ENCODE measurements at places on chromosomes 4 and X. TPM values are rescaled to one million over a fixed set of nuclear protein-coding genes. Genes with fewer than 3 reads are reported as not detected.

SPON2 gene
- total RNA-seq = 9.4 TPM

- ATAC-seq = no peak
Measured at GRCh38 chrX:149286940-149287349, 218.2 kb downstream of the IDS start.

SMIM10 gene
- 0.84 TPM for total RNA-seq

DNA sequence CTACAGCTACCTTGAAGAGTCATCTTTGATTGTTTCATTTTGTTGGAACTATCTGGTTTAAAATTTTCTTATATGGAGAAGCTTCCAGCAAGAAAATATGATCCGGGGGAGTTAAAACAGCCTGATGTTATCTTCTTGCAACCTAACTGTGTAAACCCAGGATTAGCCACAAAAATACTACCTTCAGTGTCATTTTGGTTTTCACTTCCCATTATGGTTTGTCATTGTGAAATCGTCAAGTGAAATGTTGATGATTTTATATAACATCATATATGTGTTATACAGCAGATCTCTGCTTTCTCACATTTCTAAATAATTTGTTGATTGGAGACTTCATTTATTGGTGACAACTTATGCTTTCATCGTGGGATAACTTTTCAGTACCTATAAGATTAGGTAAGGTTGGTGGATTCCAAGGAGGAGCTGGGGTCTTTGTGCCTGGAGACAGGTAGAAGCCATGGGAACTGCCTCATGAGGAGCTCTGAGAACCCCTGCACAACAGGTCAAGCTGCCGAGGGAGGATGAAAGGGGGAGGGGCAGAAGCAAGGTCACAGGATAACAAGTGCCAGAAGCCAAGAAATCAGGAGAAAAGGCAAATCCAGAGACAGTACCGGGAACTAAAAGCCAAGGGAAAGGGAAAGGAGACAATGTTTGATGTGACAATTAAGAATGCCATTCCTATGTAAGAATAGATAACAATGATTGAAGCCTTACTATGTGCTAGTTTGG, 7.2 kb downstream of the ARHGAP24 start:
- no peak for ATAC-seq

- no peak for ATAC-seq
Measured at GRCh38 chr4:114654592-114654991, 56.0 kb downstream of the UGT8 start.

- ATAC-seq = no peak
Measured at GRCh38 chr4:43374216-43374751, 481.8 kb downstream of the GRXCR1 start.

DNA sequence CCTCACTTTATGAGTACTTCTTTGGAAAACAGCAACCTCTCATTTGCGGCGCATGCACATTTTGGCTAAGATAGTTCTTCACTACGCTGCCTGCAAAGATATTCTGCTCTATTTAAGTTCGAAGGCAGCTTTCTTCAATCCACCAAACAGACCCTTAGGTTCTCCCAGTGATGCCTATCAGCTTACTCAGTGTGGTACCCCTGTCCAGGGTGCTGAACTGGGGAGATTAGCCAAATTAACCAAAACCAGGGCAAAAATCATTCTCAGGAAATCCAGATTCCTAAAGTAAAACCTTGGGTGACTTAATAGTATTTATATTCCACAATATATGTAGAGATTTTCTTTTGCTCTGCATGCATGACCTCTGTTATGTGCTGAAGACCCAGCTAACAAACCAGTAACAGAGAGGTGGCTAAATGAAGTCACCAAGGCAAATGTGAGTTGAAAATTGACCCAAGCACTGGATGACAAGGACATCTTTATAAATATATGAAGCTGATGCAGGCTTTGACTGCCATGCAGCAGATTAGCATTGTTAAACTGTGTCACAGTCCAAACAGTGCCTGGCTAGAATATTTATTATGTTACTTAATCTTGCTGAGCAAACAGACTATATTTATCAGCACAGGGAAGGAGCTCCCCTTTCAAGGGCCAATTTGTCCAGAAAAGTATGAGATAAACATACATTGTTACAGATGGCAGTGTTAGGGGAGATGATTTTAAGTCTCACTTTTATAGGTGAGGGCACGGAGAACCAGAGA, 418.2 kb downstream of the STIM2 start:
- no peak for ATAC-seq

DNA sequence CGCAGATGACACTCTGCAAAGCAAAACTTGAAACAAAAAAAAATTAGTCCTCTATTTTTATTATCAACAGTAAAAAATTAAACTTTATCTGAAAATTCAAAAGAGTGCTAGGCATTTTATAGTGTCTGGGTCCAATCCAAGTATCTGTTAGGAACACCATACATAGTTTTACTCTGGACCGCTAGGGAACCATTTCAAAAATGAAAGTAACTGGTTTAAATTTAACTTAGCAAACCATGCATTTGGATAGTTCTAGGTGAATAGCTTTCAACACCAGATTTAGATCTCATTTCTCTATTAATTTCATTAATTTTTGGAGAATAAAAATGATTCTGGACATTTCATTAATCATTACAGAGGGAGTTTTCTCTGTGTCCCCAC, 1.2 kb downstream of the KLKB1 start:
- no peak for ATAC-seq

DNA sequence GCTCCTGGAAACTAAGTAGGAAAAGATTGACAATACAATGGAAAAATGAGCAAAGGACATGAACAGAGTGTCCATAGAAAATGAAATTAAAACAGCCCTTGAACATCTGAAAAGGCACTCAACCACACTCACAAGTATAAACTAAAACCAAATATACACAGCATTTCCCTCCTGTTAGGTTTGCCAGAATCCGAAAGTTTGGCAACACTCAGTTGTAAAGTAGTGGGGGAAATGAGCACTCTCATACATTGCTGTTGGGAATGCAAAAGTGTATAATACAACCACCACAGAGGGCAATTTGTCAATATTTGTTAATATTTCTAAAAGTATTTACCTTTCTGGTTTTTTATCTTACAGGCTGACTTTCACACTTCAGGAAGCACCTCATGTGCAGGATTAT, 84.2 kb upstream of the TMEM164 start:
- no peak for ATAC-seq

- peak; percentile 48 for ATAC-seq
Measured at GRCh38 chrX:15301924-15302323, 13.5 kb downstream of the ASB11 start.

DNA sequence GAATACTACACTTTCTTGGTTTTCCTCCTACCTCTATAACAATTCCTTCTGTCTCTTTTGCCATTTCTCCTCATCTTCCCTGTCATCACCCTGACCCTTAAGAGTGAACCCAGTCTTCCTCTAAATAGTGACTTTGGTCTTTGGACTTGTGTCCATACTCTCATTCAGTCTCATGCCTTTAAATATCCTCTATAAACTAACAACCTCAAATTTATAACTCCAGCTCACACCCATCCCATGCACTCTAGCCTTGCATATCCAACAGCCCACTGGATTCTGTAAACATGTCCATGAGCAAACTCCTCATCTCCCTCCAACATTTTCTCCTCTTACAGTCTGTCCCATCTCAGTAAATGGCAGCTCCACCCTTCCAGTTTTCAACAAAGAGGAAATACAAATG, 15.0 kb downstream of the BCLAF3 start:
- no peak for ATAC-seq

DNA sequence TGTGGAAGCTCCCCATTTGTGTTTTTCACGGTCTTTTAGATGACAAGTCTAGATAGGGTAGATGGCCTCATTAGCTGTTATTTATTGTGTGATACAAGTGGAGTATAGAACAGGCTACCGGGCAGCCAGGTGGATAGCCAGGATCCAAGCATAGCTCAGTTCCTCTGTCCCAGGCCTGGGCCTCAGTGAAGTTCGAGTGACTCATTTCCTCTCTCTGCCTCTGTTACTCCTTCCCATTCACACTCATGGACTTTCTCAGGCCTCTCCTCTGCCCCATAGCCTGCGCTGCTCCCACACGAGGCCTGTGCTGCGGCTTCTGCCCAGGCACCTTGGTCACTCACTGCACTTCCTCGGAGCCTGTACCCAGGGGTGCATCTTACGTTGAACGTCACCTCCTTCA, 54.5 kb downstream of the TENM3 start:
- ATAC-seq = no peak

CSAG3 gene
- not detected for total RNA-seq

GRCh38 chr4:89000844-89001360, 56.1 kb downstream of the FAM13A start:
- ATAC-seq = peak; percentile 64

DNA sequence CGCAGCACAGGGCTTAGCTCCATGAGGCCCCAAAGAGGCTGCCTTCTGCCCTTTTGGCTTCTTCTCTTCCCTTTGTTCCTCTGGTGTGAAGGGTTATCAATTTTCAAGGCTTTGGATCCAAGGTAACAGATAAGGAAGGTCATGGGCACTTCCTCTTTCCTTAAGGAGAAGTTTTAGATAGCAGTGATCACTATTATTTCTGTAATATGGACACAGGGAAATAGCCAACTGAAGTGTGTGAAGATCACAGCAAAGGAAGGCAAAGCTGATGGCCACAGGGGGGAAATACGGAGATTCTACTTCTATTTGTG, 366.8 kb downstream of the UNC5C start:
- no peak for ATAC-seq

GRCh38 chr4:30395902-30396301, 324.3 kb upstream of the PCDH7 start:
- ATAC-seq = no peak

DNA sequence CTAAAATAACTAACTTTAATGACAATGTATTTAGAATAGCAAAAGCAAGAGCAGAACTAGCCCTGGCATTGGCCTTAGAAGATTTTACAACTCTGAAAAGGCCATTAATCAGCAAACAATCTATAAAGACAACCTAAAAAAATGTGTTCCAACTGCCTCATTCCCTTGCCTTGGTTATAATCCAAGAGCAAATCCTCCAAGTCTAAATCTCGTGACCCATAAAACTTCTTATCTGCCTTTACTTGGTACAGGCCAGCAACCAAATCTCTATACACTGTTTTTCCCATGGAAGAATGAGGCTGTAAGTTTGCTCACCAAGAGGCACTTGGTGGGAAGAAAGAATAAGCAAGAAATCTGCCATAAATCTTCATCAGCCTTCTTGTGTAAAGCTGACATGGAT, 175.3 kb upstream of the MID1 start:
- ATAC-seq = no peak

DNA sequence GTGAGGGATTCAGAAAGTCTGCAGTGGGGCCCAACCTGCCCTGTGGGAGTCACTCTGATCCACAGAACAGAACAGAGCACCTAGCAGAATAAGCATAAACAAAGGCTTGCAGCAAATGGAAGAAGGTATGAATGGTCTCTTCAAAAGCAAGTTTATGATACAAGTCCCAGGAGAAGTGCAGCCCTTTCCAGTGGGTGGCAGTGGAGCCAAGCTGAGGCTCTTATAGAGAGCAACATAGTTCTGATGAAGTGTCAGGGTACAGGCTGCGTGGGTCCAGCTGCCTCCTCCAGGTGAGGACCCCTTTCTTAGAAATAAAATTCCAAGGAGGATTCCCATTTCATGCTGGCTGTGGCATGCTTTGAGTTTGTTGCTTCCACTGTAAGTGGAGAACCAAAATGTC, 88.8 kb upstream of the PAK3 start:
- no peak for ATAC-seq

DNA sequence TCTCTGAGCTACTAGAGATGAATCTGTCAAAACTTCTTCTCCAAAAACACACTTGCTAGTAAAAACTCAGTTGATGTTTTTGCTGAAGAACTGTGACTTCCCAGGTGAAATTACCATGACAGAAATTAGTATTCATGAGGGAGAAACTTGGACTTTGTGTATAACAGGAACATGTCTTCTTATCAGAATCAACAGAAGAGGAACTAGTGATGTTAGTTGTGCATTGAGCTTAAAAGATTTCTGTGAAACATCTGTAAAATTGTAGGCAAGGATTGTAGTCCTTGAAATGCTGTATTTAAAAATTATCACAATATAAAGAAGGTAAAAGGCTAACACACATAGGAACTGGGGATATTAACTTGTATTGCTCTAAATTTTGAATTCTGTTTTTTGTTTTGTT, 11.3 kb downstream of the FAM241A start:
- ATAC-seq = no peak

FABP2 gene
- total RNA-seq = not detected

GRCh38 chr4:79650794-79651431, 242.9 kb upstream of the GK2 start:
- peak; percentile 92 for ATAC-seq

PDCL2 gene
- 0.28 TPM for total RNA-seq

DNA sequence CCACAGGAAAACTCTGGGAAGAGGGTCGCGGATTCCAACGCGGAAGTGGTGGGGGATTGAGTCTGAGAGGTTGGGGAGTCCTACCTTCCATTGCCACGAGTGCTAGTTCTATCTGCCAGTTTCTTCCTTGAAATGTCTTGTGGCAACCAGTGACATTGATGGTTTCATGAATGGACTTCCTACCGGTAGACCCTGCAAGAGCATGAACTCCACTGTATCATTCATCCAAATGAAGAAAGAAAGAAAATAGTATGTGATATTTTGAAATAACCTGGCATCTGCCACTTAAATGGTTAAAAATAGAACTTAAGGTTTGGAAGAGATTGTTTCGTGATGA, 1.1 kb upstream of the SLC10A7 start:
- ATAC-seq = no peak

DNA sequence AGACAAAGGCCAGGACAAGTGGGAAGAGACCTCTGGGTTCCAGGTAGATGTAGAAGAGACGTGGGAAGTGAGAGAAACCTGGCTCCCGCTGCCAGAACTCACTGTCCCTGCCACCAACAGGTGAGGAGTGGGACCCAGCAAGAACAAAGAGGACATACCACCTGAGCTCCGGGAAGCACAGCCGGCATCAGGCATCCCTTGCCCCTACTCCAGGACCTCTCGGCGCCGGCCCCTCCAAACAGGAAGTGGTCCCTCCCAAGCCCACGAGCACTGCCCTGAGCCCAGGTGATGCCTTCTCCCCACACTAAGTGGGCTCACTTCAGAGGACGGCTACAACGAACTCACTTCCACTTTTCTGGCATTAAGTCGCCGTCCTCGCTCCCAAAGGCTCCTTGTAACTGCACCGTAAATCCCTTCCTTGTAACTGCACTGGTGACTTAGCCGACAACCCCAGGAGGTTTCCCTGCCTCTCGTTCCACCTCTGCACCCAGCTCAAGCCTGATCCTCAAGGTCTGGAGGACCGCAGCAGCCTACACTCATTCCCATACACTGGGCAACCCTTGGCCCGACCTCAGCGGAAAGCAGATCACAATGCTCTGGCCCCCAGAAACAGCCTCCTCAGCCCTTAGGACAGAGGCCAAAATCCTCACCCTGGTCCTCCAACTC, 8.8 kb downstream of the FAM53A start:
- no peak for ATAC-seq

DNA sequence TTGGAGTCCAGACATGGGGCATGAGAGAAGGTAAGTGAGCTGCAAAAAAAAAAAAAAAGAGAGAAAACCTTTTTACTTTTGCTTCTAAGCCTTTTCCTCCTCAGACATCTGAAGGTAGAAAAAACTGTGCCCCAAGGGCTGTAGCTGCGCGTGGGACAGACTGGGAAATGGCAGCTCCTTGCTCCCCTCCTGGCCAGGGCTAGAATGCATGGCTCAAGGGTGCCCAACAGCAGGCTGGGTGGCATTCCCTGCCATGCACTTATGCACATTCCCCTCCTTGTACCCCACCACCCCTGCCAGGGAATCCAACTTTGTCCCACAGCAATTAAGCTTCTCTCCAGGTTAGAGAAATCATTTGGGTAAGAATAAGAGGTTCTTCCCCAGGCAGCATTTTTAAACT, 421.2 kb downstream of the TRAM1L1 start:
- no peak for ATAC-seq

GRCh38 chrX:11407331-11408108, 114.3 kb downstream of the AMELX start:
- ATAC-seq = peak; percentile 33

GRCh38 chr4:1948892-1949436, 59.8 kb downstream of the NELFA start:
- no peak for ATAC-seq

FGF13 gene
- 0.40 TPM for total RNA-seq
